Effector memory CD8-positive, alpha-beta T cell (primary cell): ENCODE measurements at places on chromosomes 11 and 22.

GRCh38 chr11:130483124-130483523, 34.7 kb downstream of the ADAMTS15 start:
- no peak for DNase-seq

DNA sequence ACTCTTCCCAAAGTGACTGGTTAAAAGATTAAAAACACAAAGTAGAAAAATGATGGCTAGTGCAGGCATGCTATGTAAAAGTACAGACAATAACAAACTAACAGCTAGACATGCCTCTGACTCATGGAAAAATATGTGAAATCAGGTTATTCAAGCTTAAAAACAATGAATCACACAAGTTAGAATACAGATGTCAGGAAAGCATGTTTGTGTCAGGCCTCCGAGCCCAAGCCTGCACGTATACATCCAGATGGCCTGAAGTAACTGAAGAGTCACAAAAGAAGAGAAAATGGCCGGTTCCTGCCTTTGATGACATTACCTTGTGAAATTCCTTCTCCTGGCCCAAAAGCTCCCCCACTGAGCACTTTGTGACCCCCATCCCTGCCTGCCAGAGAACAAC, 110.1 kb downstream of the NOX4 start:
- DNase-seq, result no peak

- no peak for DNase-seq
Observed at GRCh38 chr11:119290894-119291497, 25.9 kb downstream of the MCAM start.

GRCh38 chr11:121688860-121689614, 236.3 kb upstream of the SORL1-AS1 start:
- no peak for DNase-seq

- DNase-seq, result no peak
Observed at GRCh38 chr11:107591378-107592230, 657 bp downstream of the ELMOD1 start.

- no peak for DNase-seq
Observed at GRCh38 chr11:131954146-131954545, 583.7 kb downstream of the NTM start.

DNA sequence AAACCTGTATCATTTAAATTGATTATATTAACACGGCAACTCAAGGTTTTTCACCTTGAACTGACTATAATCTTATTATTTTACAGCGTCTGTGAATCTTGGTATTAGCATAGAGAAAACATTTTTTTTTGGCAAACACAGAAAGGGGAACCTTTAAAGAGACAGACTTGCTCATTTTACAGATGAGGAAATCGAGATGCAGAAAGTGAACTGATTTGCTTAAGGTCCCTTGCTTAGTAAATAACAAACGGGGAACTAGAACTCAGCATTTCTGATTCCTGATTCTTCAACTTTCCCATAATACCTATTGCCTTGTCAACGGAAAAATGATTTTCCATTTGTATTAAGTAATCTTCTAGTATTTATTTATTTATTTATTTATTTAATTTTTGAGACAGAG, 33.2 kb upstream of the CECR2 start:
- no peak for DNase-seq

DNA sequence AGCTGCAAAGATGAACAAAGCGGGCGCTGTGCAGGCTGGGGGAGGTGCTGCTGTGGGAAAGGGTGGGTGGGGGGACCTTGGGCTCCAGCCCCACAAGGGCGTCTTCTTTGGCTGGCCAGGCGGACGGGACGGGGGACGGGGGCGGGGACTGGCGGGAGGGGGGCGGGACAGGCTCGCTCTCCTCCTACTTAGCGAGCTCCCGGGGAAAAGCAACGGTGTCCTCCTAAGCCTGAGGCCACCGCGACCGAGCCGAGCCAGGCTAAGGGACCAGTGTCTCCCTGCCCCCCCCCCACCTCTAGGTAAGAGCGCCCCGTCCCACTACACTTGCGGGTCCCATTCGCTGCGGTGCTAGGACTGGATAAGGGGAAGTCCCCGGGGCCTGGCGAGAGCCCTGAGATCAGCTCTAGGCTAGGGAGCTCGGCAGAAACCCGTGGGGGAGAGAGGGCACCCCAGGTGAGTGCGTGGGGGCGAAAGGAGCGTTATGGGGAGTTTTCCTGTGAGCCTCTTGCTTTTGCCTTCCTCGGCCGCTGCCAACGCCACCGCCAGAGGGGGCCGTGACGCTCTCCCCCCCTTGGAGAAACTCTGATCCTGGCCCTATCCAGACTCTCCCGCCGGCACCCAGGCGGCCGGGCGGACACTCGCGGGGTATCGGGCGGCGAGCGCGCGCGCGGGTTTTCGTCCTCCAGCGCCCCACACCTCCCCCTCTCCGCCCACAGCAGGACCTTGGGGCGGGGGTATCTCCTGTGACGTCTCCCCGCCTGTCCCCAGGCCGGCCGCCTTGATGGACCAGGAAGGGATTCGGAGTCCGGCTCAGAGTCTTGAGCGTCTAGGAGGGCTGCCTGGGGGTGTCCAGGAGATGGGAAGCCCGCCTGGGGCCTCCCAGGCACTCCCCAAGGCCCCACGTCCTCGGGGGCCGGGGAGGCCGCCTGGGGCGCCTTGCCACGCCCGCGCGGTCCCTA, at the start of gene PHLDB1:
Gene PHLDB1 (plus strand): TSS at position 215 of the 959 bp plus-strand sequence. CDS start 6,222 bp downstream, outside the sequence.
- peak; percentile 41 for DNase-seq

GRCh38 chr11:63920939-63921417, 4.0 kb upstream of the RCOR2 start:
- DNase-seq, result peak; percentile 18

DNA sequence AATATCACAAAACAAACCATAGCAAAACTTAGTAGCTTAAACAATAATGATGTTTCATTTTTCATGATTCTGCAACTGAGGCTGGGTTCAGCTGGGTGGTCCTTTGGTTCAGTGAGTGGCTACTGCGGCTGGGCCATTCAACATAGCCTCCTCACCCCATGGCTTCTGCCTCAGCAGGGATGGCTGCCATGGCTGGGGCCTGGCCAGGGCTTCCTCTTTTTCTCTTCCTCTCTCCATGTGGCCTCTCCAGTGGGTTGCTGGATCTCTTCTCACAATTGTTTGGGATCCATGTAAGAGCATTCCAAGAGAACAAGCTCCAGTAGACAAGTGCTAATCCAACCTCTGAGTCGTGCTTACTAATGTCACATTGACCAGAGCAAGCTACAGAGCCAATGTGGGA, 248.6 kb upstream of the PLET1 start:
- DNase-seq, result no peak

DNA sequence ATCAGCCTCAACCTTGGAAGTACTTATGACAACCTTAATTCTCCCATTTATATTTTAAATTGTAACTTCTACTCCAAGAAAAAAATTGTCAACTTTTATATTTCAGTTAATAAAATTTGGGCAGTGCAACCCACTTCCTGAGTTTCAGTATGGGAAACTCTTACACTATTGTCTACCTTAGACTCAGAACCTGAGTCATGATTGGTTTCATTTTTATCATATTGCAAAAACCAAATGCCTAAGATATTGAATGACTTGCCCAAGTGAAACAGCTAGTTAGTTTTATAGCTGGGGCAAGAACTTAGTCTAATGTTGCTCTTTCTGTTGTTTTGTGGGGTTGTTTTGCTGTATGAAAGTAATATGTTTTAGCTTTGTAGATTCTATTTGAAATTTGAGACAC, 334.0 kb upstream of the ARHGAP42 start:
- DNase-seq, result no peak

DNA sequence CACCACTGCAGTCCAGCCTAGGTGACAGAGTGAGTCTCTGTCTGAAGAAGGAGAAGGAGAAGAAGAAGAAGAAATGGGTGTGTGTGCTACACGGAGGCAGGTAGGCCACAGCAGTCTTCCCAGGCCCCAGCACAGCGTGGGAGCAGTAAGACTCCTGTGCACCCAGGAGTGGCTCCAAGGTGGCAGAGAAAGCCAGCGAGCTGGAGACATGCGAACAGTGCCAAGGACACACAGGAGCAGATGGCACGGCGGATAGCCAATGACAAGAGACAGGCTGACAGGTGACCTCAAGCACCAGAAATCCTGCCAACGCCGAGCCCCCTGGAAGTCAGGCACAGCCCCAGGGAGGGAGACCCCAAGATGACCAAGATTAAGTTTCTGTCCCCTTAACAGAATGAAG, 9.0 kb upstream of the SCGB1A1 start:
- DNase-seq, result no peak

GRCh38 chr11:125062931-125063428, at the start of gene SLC37A2:
SLC37A2 (plus strand) TSS chr11:125063305; CDS start chr11:125063368, 63 bp downstream.
- DNase-seq, result peak; percentile 42

GRCh38 chr22:46262449-46263215, 511 bp downstream of the PKDREJ start:
- DNase-seq, result no peak

DNA sequence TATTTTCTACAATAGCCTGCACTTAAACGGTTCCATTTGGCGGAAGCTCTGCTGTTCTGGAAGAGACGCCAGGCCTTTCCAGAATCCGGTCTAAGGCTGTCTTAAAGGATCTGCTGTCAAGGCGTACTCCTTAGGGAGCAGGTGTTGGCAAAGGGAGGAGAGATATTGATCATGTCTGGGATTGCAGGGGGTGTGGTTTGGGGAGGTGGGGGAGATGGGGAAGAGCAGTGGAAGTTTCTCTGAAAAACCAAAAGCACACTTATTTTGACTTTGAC, 22.5 kb upstream of the WNT11 start:
- no peak for DNase-seq

DNA sequence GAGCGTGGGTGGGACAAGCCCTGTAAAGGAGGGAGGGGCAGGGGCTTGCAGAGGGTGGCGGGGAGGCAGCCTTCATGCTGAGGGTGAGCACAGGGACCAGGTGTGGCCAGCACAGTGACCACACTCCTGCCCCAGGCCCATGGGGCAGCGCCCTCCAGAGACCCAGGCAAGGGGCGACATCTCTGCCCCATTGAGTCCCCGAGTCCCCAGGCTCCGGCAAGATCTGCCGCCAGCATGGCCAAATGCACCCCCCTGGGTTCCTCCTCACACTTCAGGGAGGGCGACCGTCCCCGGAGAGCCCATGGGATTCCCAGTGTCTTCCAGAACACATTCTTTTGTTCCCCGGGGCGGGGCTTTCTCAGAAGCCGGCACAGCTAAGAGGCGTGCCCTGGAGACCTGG, 362.5 kb downstream of the TBC1D22A start:
- DNase-seq, result no peak

- no peak for DNase-seq
Observed at GRCh38 chr11:67082071-67082791, 25.6 kb downstream of the RHOD start.

- DNase-seq, result no peak
Observed at GRCh38 chr22:43185860-43186261, 1.1 kb downstream of the TTLL12 start.

DNA sequence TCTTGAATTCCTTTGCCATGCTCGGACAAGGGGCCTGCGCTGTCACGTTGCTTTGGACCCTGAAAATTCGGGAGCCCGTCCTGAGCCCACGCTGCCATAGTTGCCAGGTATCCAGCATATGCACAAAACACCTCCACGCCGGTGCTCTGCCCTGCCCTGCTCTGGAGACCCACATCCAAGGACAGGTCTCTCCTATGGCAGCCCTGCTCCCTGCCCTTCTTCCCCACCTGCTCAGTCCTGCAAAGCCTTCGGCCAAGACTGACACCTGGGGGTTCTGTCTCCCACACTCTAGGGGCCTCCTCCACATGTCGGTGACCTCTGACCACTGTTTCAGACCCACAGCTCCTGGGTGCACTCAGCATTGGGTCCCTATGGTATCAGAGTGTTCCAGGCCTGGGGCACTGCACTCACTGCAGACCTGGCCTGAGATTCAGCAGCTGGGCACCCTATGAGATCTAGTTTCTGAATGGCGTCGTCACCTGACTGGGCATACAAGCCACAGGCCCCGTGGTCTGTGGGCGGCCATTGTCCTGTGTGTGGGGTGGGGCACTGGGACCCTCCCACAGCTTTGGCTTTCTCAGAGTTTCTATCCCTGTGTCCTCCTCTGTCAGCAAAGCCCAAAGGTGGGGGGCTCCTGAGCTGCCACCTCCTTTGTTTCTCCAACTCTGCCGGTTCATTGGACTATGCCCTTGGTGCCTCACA, 2.0 kb upstream of the KRTAP5-6 start:
- DNase-seq, result no peak

DNA sequence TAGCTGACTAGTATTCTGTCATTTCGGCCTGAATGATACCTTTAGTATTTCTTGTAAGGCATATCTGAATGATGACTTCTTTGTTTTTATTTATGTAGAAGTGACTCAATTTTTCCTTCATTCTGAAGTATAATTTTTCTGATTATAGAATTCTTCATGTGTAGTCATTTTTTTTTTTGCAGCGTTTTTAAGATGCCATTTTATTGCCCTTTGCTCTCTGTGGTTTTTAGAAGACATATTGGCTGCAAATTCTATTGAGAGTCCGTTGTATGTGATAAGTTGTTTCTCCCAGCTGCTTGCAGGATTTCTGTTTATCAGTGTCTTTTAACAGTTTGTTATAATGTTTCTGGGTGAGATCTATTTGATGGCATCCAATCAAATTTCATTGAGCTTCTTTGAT, 1224.8 kb downstream of the JRKL start:
- DNase-seq, result no peak

- DNase-seq, result no peak
Observed at GRCh38 chr11:45176996-45177395, 30.6 kb downstream of the PRDM11 start.

- no peak for DNase-seq
Observed at GRCh38 chr11:132910011-132910760, 622.1 kb downstream of the OPCML start.

DNA sequence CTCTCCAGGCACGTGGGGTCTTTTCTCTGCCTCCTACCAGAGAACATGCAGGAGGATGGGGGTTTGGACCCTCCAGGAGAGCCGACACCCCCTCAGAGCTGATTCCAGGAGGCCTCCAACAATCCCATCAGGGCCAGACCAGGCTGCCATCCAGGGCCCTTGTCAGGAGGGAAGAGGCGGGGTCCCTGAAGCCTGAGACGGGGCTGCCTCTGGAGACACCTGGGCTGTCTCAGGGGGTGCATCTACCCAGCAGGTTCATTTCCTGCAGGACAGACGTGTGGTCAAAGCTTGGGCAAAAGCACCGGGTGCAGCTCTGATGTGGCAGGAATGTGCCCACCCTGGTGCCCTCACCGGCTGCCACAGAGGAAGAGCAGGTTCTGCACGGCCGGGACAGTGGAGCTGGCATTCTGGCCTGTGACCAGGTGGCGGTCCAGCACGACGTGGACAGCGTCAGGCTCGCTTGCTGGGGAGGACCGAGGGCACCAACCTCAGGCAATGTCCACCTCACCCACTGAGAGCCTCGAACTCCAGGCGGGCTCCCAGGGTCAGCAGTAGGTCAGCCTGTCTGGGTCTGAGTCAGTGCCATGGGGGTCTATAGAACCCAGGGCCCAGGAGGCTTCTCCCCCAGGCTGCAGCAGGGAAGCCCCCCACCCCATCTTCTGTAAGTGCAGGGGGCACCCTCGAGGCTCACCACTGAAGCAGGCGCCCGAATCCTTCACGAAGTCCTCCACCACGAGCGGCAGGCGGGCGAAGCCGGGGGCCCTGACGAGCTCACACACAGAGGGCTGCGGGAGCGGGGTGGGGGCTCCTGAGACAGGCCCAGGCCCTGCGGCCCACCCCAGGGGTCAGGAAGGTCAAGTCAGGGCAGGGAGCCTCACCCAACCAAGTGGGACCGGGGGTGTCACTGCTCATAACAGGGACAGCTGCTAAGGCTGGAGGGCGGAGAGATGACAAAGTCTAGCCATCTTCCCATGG, 6.4 kb downstream of the GATD1 start:
- no peak for DNase-seq
